ENCODE measurements at places on chromosomes 5 and 9.
A peak's percentile ranks its signal among the peaks of the same experiment; 100 is the strongest.

GRCh38 chr9:96383165-96383942, at the start of gene SLC35D2:
SLC35D2 (minus strand) TSS chr9:96383711; CDS start chr9:96383634, 77 bp downstream.
- DNase-seq, result no peak

DNA sequence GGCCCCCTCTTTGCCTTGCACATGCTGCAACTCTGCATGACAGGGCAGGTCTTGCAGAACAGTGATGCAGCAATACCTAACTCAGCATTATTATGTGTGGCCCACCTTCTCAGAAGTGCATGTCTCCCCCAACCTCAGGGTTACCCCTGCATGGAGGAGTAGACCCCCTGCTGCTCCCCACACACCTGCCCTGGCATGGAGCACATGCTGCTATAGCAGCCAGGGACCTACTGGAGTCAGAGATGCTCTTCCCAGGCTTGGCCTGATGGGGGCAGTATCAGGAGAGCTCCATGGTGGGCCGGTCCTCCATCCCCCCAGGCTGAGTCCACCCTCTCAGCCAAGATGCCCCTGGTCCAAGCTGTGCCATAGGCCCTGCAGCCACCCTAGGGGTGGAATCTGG, 13.2 kb upstream of the BOD1 start:
- DNase-seq, result no peak

- no peak for DNase-seq
Observed at GRCh38 chr5:22842574-22842973, 10.6 kb downstream of the CDH12 start.

GRCh38 chr5:82406205-82406773, 128.1 kb upstream of the RPS23 start:
- DNase-seq, result peak; percentile 78

- DNase-seq, result no peak
Observed at GRCh38 chr5:172288465-172288864, 4.9 kb upstream of the UBTD2 start.

DNA sequence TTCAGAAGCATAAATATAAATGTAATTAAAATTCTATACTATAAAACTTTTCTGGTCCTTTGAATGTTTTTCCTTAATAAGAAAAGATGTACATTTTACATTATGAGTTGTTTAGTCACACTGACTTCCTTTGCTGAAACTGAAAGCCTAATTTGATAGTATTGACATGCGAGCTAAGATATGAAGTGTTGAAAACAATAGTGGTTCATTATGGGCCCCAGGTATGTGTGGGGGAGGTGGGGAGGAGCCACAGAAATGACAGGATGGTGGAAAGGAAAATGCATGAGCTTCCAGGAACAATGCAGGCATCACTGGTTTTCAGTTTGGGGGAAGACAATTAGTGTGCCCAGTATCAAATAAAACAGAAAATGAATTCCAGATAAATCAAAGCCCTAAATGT, 35.4 kb upstream of the RLN1 start:
- no peak for DNase-seq

GRCh38 chr5:148145916-148146315, 22.4 kb upstream of the SPINK14 start:
- DNase-seq, result peak; percentile 72

- no peak for DNase-seq
Observed at GRCh38 chr5:159098603-159099436, 896 bp downstream of the EBF1 start.

DNA sequence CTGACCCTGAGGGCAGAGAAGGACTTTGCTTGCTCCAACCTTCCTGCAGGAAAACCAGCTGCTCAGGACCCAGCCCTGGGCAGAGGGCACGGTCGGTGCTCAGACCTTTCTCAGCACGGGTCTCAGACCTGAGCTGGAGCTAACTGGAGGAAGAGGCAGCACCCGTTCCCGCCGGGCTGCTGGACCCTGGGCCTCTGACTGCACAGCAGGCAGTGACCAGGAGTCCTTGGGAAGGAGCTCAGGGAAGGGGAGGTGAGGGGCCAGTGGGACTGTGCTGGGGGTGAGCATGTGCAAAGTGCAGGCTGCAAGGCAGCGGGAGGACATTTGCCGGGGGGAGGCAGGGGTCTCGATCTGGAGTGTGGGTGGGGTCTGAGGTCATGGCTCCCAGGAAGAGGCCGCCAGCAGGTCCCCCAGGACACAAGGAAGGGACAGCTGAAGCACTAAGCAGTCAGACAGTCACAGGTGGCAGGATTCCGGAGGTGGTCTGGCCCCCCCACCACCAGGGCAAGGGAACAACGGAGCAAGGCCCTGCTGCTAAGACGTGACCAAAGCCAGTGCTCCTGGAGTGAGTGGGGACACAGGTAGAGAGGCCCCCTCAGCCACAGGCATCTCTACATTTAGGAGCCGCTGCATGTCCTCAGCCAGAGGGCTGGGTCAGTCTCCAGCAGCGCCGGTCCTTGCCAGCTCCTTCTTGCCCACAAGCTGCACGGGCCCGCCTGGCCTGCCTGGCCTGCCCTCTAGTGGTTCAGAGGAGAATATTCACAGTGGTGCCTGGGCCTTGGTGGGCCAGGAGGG, 4.8 kb upstream of the DPM2 start:
- DNase-seq, result no peak

DNA sequence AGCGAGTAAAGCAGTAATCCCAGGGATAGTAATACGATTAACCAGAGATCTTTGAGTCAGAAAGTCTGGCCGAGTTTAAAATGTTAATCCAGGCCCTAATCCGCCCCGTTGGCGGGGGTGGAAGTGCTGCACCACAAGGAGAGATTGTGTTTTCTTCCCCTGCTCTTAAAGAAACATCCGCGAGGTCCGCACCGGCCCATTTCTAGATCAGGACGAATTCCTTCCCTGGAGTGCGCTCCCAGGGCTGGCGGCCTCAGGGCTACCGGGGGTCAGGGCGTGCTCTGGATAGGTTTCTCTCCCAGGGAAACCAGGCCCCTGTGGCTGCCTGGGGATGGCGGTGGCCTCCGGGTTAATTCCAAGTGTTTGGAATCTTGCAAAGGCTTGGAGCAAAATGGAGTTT, 9.3 kb upstream of the NEUROG1 start:
- no peak for DNase-seq
